Fibroblast of skin of scalp (primary cell): ENCODE measurements at places on chromosomes 13 and 19.

GRCh38 chr19:38273499-38273898, 9.1 kb downstream of the SPINT2 start:
- no peak for DNase-seq

GRCh38 chr19:40921005-40921897, 39.2 kb upstream of the CYP2A7 start:
- no peak for DNase-seq

DNA sequence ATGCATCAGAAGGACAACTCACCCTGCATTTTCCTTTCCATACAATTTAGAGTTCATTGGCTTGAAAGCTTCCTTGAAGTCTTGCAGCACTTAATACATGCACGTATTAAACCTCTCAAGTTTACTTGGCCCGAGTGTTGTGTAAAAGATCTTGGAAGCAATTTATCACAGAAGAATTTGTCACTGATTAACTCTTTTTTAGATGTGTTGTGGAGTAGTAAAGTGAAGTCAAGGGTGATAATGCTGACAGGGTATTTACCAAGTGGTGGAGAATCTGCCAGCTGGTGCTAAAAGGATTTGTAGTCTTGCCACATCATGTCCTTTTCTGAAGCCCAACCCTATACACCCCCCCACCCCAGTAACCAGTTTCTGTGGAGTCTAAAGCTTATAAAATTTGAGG, 421.0 kb upstream of the MIR17HG start:
- no peak for DNase-seq

DNA sequence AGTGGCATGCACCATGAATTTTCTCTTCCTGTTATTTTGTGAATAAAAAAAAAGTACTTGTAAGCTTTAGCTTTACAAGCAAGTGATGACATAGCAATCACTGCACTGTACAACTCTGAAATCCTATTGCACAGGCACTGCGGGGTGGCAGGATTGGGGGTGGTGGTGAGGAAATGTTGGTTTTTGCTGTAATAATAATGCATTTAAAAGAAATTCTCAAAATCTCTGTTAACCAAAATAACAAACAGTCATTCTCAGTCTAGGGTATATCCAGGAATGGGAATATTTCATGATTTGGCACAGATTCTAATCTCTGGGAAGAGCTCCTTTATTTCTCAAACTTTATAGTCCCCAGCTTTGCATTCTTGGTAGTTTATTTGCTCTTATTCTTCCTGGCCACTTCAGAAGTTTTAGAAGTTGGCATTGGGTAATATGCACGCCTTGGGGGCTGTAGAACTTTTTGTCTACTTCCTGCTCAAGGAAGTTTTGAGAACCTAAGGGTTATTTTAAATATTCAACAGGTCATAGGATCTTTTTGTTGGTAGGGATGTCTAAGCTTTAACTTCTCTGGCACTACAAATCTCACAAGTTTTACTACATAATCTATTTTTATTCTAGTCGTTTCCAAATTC, 353.0 kb upstream of the KLF12 start:
- DNase-seq: peak; percentile 78

DNA sequence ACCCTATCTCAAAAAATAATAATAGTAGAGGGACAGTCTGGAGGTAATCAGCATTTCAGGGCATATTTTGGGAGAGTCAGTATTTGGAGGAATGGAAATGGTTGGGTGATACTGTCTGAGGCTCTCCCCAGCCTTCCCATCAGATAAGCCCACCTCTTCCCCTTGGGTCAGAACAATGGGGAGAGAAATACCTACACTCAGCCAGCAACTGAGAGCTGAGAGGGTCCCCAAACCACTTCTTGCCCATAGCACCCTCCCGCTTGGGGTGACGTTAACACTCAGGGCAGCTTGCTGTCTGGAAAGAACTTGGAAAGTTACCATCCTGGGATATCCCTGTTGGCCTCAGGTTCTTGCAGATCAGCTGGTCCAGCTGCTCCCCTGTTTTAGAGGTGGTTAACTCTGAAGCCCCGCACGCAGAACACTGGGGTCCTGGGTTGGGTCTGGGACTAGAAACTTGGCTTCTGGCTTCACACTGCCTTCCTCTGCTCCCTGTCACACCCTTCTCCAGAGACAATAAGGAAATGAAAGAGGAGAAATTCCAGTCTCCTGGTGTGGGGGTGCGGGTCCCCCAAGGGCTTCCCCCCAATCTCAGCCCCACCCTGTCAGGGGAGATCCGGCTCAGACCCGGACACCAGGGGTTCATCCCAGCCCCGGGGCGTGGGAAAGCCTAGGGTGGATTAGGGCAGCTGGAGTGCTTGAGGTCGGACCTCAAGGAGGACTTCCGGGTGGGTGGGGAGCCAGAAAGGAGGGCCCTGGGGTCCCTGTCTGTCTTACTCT, 2.5 kb downstream of the FOXA3 start:
- no peak for DNase-seq
